ENCODE measurements at places on chromosomes 5 and 9. TPM values are rescaled to one million over a fixed set of nuclear protein-coding genes. Genes with fewer than 3 reads are reported as not detected.

The MYORG gene
- 0.73 TPM for total RNA-seq

The SLCO6A1 gene
- total RNA-seq = not detected

The FOXD4L6 gene
- total RNA-seq = 0.37 TPM

The ZNF454 gene
- total RNA-seq = 0.78 TPM

The ANKRD55 gene
- not detected for total RNA-seq

The PCDHB9 gene
- under 0.01 TPM for total RNA-seq

The CCDC180 gene
- total RNA-seq = 1.8 TPM

The RNF183 gene
- under 0.01 TPM for total RNA-seq

The CCNI2 gene
- total RNA-seq = not detected

The HAPLN1 gene
- total RNA-seq = not detected

The PCDHB10 gene
- under 0.01 TPM for total RNA-seq

The AQP3 gene
- 0.39 TPM for total RNA-seq

The SPINK4 gene
- total RNA-seq = not detected

The IL31RA gene
- 0.37 TPM for total RNA-seq

The BTNL8 gene
- total RNA-seq = not detected

Data from subcutaneous preadipocyte (primary cell).